Stimulated activated CD8-positive, alpha-beta memory T cell treated with anti-CD3 and anti-CD28 coated beads, Interleukin-7, amount 100 ng/mL, for 1 hour (primary cell): ENCODE measurements at places on chromosomes 11 and 22.

DNA sequence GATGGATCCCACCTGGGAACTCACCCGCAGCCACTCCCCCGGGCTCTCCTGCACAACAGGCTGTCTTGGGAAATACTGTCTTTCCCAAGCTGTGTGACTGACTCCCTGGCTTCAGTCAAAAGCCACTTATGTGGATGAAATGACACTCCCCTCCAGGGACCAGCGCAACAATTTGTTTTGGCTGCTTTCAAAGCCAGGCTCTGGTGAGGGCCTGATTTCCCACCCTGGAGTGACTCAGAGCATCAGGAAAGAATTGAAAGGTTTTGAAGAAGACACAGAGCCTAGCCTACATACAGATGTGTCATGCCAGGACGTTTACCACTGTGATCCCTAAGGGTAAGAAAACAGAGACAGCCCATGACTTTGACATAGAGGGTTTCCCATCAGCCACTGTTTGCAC is 550.5 kb downstream of the MIAT start:
- no peak for DNase-seq

GRCh38 chr11:102279641-102280170 is 37.6 kb upstream of the BIRC3 start:
- no peak for DNase-seq

GRCh38 chr11:44260081-44260480 is 49.9 kb downstream of the ALX4 start:
- DNase-seq: no peak

- DNase-seq: peak; percentile 50
Observed at GRCh38 chr11:14643697-14644225, at the start of gene PDE3B. TSS of gene PDE3B (plus strand) at chr11:14643804. CDS start at chr11:14644076, 272 bp downstream.

- no peak for DNase-seq
Observed at GRCh38 chr22:31122196-31122531, 602 bp upstream of the INPP5J start.

- DNase-seq: no peak
Observed at GRCh38 chr11:72406540-72407527, 27.5 kb downstream of the CLPB start.

- no peak for DNase-seq
Observed at GRCh38 chr11:26065944-26066343, 266.0 kb upstream of the ANO3 start.

GRCh38 chr11:133898031-133898769 is 52.9 kb upstream of the SPATA19 start:
- DNase-seq: no peak

GRCh38 chr11:44226945-44227344 is 83.0 kb downstream of the ALX4 start:
- DNase-seq: no peak

DNA sequence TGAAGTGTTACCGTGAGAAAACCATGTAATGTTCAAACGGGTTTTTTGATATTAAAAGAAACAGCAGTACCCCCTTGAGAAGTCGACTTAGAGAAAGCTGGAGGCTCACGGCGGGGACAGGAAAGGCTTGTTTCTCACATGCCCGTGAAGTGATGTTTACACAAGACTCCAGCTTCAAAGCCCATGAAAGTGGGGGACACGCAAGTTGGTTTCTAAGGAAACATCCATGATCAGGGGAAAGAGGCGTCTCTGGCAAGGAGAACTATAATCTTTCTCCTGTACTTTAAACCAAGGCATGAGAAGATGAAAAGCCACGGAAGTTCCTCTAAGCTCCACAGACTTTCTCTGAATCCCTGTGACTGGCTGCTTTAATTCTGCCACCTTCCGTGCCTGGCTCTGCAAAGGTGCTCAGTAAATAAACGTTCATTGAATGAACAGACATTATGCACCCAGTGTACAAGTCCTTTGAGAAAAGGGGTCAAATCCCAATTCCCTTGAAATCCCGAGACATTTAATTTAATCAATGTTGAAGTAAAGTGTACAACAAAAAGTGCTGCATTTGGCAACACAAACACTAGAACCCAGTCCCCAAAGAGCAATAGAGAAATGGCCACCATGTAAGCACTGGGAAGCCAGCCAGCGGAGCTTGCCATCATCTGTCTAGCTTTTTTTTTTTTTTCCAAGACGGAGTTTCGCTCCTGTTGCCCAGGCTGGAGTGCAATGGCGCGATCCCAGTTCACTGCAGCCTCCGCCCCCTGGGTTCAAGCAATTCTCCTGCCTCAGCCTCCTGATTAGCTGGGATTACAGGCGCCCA is 58.7 kb downstream of the AHNAK start:
- DNase-seq: no peak

DNA sequence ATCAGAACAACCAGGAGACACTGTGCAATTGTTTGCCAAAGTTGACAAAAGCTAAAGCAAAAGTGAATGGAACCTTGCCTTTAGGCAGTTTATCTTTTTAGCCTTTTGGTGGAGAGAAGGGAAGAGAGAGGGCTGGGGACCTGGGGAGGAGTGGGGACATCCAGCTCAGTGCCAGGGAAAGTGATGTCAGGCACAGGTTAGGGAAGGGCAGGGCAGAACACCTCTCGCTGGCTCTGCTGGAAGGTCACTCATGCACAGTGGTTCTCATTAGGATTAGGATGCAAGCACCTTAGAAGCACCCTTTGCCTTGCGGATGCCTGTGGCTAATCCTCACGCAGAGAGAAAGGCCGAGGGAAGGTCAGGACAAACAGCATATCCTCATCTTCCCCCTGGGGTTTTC is 14.3 kb upstream of the LINC01488 start:
- DNase-seq: no peak

GRCh38 chr22:32932176-32932575 is 126.0 kb downstream of the SYN3 start:
- DNase-seq: no peak

GRCh38 chr11:73308961-73309919 is 1.2 kb downstream of the ARHGEF17 start:
- DNase-seq: no peak

DNA sequence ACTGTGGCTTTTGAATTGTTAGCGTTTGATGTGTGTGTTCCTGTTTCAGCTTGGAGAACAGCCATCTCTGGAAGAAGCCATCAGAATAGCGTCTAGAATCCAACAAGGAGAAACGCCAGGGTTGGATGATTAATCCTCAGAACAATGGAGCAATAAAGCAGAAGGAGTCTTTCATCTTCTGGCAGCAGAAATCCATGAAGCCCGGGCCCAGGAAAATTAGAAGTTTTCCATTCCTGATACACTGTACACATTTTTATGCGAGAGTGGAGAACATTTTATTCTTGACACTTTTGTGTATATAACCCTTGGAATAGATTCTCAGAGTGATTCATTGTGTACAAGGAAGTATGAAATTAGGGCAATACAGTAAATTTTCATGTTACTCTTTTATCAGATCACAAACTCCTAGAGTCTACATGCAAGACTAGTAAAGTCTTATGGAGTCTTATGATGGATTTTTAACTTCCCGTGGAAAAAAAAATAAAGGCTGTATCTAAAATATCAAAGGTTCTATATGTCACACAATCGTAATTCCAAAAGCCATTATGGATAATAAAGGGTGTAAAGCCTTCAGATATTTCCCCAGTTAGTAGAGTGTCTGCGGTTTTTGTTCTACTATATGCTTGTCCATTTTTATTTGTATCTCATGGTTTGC is 45.9 kb upstream of the WEE1 start:
- DNase-seq: no peak

GRCh38 chr11:61697078-61697502 is 16.9 kb downstream of the DAGLA start:
- DNase-seq: no peak

- no peak for DNase-seq
Observed at GRCh38 chr11:115905341-115906000, 401.3 kb upstream of the CADM1 start.

- DNase-seq: no peak
Observed at GRCh38 chr11:84788220-84788619, 838.9 kb downstream of the DLG2 start.

DNA sequence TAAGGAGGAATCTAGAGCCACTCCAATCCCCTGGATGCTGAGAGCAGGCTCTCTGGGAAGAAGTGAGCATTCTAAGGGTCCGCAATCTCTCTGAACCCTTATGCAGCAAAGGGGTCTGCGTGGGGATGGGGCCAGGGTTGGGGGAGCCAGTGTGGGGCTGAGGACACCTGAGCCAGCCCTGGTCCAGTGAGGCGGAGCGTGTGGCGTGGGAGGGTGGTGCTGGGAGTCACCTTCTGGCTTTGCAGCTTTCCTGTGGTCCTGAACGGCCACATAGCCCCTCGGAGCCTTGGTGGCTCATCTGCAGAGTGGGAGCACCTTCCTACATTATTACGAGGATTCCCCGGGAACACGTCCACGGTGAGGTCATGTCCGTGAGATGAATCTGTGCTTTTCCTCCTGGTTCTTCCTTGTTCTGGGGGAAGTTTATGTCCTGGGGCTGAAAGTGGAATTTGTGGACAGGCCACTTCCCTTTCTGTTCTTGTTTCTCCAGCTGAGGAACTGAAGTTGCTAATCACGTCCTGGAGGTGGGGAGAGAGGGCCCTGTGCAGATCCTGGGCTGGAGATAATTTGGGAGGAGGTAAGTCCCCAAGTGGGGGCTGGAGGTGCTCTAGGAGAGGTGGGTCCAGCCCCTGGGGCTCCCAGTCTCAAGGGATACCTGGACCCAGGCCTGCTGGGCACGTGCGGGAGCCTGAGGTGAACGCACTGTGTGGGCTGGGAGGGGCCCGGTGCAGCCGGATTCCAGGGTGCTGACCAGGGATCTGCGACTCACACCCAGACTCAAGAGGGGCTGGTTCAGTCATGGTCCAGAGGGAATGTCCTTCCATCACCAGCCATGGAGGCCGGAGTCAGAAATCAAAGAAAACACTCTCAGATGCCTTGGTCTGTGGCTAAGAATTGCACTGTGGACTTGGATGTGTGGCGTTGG is 6.1 kb downstream of the MRGPRE start:
- DNase-seq: no peak

DNA sequence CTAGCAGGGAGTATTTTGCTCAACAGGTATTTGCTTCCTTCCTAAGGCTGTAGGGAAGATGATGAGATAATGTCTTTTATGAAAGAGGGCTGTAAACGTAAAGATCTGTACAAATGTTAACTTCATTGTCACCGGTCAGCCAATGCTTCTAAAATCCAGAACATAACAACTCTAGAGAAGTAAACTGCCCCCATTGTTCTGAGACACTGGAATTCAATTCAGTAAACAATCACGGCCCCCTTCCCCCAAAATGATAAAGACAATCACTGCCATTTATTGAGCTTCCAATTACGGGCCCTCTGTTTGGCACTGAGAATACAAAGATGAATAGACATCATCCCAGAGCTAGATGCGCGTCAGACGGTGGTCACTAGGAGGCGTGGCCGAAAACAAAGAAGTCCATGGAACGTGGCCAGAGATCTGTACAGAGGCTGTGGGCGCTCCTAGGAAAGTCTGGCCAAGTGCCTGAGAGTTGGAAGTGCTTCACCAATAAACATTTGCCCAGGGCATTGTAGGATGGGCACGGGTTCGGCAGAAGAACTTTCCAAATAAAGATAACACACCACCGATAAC is 576 bp downstream of the TMEM258 start:
- DNase-seq: no peak

DNA sequence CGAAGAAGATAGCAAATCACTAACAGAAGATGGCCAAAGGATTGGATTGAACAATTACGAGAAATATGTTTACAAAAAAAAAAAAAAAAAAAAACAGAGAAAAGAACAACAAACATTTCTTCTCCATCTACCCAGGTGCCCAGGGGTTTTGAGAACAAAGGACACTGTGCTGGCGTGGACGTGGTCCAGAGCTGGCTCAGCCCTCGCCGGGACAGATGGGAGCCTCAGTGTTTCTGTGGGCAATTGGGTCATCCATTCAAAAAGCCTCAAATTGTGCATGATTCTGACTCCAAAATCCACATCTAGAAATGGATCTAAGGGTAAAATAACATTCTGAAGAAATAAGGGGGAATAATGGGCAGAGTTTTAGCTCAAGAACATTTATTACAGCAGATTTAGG is 63.1 kb downstream of the DHCR7 start:
- DNase-seq: no peak

GRCh38 chr22:37218771-37219411 is 6.6 kb upstream of the SSTR3 start:
- no peak for DNase-seq

DNA sequence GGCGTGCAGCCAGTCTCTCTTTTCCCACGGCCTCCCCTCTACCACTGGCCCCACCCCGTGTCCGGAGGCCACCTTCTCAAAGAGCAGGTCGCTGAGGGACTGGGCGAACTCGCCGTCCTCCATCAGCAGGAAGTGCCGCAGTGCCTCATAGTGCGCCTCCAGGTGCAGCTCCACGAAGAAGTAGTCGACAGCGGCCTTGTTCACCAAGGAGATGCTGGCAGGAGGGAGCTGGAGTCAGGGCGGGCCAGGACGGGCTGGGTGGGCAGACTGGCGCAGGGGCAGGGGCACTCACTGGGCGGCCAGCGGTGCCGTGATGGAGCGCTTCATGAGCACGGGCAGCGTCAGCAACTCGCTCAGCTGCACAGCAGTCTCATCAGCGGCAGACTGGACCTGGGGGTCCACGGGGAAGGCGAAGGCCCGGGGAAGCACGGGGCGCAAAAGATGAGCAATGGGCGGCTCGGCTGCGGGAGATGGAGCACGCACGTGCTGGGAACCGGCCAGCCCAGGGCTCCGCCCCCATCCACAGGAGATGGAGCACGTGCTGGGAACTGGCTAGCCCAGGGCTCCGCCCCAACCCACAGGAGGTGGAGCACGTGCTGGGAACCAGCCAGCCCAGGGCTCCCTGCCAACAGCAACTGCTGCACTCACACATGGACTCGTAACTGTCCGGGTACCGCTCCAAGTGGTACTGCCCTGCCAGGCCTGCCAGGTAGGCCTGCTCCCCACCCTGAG is 18.4 kb downstream of the SELENOO start:
- DNase-seq: no peak

DNA sequence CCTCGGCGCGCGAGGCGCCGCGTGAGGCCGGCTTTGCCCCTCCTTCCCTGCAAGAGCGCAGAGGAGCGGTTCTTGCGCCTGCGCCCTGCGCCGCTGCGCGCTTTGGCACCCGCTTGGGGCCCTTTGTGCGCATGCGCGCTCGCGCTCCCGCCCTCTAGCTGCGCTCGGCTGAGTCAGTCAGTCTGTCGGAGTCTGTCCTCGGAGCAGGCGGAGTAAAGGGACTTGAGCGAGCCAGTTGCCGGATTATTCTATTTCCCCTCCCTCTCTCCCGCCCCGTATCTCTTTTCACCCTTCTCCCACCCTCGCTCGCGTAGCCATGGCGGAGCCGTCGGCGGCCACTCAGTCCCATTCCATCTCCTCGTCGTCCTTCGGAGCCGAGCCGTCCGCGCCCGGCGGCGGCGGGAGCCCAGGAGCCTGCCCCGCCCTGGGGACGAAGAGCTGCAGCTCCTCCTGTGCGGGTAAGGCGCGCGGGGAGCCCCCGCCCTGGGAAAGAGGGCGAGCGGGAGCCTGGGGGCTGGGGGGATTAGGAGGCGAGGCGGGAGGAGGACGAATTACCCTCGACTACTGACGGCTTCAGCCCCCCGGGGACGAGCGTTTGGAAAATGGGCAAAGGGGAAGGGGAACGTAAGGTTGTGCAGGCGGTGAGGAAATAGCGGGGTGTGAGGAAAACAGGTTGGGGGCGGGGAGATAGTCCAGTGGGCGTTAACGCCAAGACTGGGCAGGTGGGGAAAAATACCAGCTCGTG is at the start of gene RTN3:
TSS of gene RTN3 (plus strand) at position 180 of the 745 bp plus-strand sequence. CDS start at position 317, 137 bp downstream.
- peak; percentile 97 for DNase-seq

- no peak for DNase-seq
Observed at GRCh38 chr11:18144243-18144642, 11.9 kb downstream of the MRGPRX3 start.
